ENCODE measurements at places on chromosomes 5 and 9.
A peak's percentile ranks its signal among the peaks of the same experiment; 100 is the strongest.

DNA sequence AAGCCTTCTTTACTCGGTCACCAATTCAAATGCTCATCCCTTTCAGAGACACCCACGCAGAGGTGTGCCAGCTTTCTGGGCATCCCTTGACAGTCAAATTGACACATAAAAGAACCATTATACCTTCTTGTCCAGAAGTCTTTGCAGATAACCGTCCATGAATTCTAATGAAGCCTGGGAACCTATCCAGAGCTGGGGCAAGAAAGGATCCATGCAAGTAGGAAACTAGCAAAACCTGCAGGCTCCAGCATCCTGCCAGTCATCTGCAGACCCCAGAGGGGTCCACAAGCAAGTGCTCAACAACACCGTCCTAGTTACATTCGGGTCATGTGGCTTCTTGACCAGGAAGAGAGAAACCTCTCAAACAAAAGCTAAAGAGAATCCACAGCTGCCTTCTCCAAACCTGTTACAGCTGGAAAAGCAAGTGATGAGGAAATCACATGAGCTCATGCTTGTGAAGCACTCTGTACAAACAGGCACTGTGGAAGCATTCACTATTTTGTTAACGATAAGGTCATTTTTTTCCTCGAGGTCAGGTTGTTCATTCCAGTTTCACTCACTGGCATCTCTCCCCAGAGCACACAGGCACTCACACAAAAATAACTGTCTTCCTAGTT, 80.2 kb upstream of the DMRT1 start:
- no peak for DNase-seq

DNA sequence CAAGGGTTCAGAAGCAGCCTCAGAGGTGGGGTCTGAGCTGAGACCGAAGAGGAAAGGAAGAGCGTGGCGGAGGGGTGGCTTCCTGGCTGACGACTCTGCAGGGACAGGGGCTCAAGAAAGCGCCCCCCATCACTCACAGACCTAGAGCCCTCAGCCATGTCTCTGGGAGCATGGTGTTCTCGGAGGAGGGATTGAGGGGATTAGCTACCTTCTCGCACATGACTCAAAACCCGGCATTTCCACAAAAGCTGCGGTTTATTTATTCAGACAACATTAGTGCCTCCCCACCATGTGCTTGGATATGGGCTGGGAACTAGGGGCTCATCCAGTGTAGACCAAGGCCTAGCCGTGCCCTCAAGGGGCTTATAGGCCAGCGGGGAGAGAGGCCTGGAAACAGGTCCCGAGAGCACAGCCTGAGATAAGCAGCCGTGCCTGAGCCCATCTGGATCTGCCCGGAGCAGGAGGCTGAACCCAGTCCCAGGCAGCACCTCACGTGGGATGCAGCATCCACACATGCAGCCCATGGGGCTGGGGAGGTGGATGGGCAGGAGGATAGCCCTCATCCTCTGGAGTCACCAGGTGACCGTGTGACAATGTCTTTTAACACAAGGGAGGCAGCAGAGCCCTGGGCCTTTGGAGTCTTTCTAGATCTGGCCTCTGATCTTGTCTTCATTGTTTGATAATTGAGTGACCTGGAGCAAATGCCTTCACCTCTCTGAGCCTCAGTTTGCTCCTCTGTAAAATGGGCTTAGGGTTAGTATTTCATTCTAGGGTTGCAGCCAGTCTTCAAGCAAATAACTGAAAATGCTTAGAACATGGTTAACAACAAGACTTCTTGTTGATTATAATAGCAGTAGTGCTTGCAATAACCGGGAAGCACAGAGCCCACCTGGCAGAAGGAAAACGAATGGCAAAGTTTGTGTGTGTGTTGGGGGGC, 878 bp upstream of the HMCN2 start:
- DNase-seq: no peak

- no peak for DNase-seq
Observed at GRCh38 chr5:127840198-127840524, 137.0 kb downstream of the CCDC192 start.

DNA sequence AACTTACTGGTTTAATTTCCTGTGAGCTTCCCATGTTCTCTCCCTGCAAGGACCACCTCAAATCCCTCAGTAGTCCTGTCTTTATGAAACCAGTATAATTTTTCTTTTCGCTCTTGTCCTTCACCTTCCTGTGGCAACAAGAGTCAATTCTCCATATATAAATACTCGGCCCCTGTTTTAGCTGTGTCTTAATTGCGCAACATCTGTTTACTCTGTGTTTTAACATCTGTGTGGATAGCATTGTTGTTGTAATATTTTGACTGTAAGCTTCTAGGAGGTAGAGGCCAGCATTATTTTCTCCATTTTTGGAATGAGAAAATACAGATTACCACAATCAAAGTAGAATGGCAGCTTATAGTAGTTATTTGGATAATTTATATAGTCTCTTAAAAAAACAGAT, 30.2 kb upstream of the CDKN2B start:
- DNase-seq: no peak

GRCh38 chr5:74426506-74426905, 214.0 kb downstream of the ENC1 start:
- DNase-seq: no peak

- DNase-seq: no peak
Observed at GRCh38 chr5:61687371-61687770, 355.3 kb downstream of the ZSWIM6 start.

- no peak for DNase-seq
Observed at GRCh38 chr5:149217803-149218155, 53.9 kb upstream of the AFAP1L1 start.

DNA sequence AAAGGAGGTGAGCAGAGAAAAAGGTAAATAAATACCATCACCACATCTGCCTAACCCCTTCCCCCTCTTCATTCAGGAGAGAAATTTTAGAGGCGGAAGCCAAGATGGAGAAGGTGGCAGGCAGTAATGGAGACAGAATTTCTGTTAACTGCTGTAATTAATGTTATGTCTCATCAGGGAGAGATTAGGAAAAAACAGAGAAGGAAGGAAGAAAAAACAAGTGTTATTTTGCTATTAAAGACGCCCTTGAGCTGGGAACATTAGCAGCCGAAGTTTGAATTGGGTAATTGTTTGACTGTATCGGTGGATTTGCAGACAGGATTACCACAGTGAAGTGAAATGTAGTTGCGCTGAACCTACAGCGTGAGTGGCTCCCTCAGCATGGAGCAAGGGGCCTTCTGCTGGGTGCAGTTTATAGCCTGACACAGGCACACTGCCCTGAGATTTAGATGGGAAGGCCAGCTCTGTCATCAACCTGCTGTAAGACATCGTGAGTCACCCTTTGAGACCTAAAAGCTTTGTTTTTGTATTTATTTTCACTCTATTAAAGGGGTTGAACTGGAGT, 136.3 kb downstream of the ASTN2 start:
- DNase-seq: no peak

DNA sequence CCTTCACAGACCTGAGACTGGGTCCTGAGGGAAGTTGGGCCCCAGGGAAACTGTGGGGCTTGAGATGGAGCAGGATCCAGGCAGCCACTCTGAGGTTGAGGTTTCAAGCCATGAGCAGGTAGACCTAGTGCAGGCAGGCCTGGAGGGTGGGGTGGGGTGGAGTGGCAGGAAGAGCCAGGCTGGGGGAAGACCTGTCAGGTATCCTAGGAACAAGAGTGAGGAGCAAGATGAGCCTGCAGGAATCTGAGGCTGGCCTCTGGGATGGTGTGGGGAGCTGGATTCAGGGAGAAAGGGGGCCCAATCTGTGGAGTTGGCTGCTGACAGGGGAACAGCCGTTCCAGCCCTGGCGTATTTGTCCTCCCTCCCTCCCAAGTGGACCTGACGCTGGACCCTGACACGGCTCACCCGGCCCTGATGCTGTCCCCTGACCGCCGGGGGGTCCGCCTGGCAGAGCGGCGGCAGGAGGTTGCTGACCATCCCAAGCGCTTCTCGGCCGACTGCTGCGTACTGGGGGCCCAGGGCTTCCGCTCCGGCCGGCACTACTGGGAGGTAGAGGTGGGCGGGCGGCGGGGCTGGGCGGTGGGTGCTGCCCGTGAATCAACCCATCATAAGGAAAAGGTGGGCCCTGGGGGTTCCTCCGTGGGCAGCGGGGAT, 9.8 kb downstream of the RACK1 start:
- DNase-seq: no peak

- DNase-seq: no peak
Observed at GRCh38 chr9:34419716-34420504, 38.5 kb downstream of the FAM219A start.

GRCh38 chr9:100216178-100216787, 117.2 kb downstream of the INVS start:
- DNase-seq: no peak

DNA sequence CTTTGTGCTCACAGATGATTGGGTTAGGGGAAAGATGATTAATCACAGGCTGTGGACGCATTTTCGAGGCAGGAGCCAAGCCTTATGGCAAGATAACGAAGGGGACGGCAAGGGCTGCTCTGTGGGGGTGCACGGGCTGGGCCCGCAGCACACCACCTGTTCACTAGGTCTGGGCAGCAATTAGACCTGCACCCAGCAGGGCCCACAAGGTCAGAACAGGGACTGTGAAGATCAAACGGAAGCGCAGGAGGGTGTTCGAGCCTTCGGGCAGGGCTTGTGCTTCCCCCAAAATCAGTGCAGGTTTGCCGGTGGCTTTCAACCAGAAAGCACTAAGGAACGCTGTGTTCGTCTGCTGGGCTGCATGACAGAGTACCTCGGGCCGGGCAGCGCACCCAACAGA, 73.7 kb downstream of the UBE2QL1 start:
- DNase-seq: no peak

- DNase-seq: no peak
Observed at GRCh38 chr5:36108758-36109460, 42.2 kb upstream of the UGT3A2 start.

- DNase-seq: no peak
Observed at GRCh38 chr5:96120120-96120519, 158.5 kb upstream of the ELL2 start.

GRCh38 chr5:75152860-75153259, 83.8 kb downstream of the ANKRD31 start:
- DNase-seq: no peak

GRCh38 chr5:34728236-34728635, 72.1 kb downstream of the RAI14 start:
- DNase-seq: no peak

GRCh38 chr9:111298731-111299598, 31.1 kb downstream of the OR2K2 start:
- DNase-seq: peak; percentile 60

GRCh38 chr9:35748242-35748857, 678 bp downstream of the GBA2 start:
- DNase-seq: no peak

DNA sequence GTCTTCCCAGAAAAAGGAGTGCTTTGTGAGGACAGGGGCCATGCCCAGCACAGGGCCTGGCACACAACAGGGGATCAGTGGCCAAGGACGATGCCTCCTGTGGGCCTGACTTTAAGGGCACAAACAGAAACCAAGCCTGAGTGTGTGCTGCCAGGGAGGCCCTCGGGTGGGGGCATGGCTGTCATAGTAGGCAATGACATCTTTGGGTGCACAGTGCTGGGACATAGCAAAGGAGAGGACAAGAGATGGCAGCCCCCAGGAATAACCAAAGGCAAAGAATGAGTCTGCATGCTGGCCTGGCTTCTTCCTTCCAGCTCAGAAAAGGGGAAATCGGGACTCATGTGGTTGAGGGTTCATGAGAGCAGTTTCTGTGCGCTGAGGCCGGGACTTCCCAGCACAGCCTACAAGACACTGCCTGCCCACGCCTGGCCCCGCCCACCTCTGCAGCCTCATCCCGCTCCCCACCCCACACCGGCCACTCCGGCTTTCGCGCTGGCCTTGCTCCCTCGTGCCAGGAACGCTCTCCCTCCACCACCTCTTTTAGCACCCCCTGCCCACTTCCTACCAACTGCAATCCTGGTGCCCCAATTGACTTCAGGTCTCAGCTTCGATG, 13.8 kb upstream of the LHX2 start:
- no peak for DNase-seq

GRCh38 chr5:130571076-130571475, 594.0 kb downstream of the HINT1 start:
- no peak for DNase-seq

GRCh38 chr5:32044434-32044833, 129.7 kb downstream of the GOLPH3 start:
- DNase-seq: no peak

DNA sequence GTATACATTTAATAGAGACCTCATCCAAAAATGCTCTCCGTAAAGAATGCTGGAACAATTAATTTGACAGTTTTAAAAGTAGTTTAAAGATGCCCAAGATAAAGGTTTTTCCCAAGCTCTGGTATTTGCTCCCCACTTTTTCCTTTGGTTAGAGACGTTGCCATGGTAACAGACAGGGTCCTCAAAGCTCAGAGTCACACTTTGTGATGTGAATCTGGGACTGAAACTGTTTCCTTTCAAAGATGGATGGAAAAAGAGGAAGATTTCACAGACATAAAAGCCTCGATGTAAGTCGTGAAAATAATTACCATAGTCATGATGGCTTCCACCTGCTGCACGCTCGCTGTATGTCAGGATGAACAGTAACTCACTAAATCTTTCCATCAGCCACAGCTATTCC, 229.5 kb downstream of the MSX2 start:
- no peak for DNase-seq

GRCh38 chr9:129921905-129922304, 86.6 kb downstream of the USP20 start:
- DNase-seq: no peak

GRCh38 chr5:146042628-146043279, 62.6 kb downstream of the PLAC8L1 start:
- DNase-seq: no peak

- DNase-seq: no peak
Observed at GRCh38 chr9:107933097-107933496, 443.5 kb upstream of the KLF4 start.

- DNase-seq: no peak
Observed at GRCh38 chr5:55241746-55242145, 8.3 kb upstream of the CCNO start.

DNA sequence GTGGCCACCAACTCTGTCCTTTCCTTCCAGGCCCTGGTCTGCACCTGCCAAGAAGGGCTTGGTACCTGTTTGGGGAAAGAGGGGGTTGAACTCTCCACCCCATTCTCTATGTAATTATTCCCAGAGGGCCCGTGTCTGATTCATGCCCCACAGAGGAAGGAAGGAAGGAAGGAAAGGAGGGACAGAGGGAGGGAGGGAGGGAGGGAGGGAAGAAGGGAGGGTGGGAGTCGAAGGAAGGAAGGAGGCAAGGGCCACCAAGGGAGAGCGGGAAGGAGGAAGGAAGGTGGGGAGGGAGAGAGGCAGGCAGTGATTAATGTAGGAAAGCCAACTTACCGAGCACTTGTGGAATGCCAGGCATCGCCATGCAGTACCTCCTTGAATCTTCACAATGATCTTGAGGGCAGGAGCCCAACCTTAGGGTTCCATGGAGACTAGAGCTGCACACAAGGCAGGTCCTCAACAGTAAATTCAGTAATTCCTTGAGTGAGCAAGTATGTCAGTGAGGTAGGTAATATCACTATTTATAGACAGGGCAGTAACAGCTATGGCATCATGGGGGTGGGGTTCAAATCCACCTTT, 75.8 kb downstream of the FGF18 start:
- DNase-seq: no peak

DNA sequence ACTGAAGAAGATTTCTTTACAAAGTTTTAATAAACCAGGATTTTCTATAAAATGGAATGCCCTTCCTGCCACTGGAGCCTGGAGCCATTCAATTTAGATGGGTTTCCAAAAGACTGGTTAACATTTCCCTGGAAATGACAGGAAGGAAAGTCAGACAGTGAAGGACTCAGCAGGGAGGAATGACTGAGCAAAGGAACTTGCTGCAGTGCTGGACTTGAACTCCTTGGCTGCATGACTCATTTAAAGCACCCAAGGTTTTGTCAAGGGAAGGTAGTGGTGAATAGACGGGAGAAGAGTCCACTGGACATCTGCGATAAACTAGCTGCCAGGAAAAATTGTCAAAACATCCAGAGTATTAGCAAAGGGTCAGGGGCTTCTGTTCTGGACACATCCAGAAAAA, 163.8 kb upstream of the SLC28A3 start:
- no peak for DNase-seq
